Progenitor cell of endocrine pancreas (in vitro differentiated cells): ENCODE measurements at places on chromosomes 4 and X.
A peak's percentile ranks its signal among the peaks of the same experiment; 100 is the strongest.

- DNase-seq, result no peak
These were observed 13.3 kb upstream of the MID1 start for GRCh38 chrX:10633722-10634121.

- no peak for DNase-seq
These were observed 313 bp upstream of the BLOC1S4 start for GRCh38 chr4:6715704-6716017.

DNA sequence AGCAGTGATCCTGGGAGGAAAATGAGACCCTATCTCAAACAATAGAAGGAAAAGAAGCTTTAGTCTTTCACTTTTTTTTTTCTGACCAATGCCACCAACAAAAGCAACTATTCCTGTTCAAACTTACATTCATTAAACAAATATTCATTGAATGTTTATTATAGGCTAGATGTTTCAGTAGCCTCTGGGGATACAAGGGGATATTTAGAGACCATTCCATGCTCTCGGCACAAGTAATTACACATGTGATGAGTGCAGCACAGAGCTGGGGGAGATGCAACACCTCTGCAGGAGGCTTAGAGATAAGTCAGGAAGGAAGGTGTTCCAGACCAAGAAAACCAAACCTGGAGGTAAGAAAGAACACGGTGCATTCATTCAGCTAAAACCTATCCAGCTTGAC lies 68.3 kb downstream of the PALLD start:
- DNase-seq, result no peak

DNA sequence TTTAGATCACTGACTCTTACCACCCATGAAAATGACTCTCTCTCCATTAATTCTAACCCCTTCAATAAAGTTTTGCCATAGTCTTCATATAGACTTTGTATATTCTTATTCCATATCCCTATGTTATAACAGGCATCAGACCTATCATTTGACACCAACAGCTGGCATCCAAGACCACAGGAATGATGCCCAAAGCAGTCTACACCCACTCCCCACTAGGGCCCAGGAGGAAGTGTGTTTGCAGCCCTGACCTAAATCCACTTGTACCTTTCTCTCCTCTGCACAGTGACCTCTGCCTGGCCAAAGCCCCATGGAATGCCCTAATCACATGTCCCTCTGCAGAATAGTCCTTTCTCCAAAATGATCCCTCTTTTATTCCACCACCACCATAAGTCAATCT lies 219.2 kb downstream of the CBR4 start:
- DNase-seq, result no peak

DNA sequence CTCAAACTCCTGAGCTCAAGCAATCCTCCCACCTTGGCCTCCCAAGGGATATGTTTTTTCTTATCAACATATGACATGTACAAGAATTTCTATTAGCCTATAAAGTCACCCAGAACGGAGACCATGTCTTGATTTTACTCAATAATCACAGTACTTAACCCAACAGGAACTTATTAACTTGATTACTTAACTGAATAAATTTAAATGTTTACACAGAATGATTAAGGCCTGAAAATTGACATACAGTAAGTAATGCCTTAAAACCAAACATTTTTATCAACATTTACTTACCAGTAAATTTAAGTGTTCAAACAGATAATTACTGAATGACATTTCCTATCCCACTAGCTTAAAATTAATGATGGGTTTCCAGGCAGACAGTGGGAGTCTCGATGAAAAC lies 25.4 kb downstream of the EIF4E start:
- DNase-seq, result no peak

DNA sequence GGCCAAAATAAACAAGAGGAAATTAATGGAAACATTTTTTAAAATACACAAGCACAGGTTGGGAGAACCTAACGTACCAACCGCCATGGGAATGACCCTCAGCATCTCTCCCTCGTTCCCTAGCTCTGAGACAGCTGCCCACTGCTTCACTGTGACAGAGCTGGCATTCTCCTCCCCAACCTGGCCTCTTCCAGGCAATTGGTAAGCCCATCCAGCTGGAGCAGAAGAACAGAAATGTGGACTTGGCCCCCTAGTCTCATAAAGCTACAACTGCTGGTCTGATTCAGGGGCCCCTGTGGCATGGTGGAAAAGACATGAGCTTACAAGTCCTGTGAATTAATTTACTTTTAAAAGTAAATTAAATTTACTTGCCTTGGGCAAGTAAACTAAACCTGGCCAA lies 245.1 kb downstream of the PTTG2 start:
- DNase-seq, result no peak

- no peak for DNase-seq
These were observed 190.6 kb downstream of the MID1IP1 start for GRCh38 chrX:38991656-38992440.

- no peak for DNase-seq
These were observed 250.3 kb downstream of the GBA3 start for GRCh38 chr4:22942920-22943559.

DNA sequence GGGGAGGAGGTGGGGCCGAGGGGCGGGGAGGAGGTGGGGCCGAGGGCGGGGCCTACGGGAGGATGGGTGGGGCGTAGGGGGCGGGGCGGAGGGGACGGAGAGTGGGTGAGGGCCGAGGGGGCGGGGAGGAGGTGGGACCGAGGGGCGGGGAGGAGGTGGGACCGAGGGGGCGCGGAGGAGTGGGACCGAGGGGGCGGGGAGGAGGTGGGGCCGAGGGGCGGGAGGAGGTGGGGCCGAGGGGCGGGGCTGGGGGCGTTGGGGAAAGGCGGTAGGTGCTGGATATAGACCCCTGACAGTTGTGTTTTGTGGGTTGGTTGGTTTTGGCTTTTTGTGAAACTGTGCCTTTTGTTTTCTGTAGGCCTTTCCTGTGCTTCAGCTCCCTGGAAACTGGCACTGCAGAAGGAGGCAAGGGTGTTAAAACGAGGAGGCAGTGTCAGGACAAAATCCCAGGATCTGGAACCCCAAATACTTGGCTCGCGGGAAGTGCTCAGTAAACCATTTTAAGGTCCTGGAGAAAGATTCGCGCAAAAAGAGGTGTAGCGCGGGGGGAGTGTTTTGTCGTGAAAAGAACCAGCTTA lies 580 bp upstream of the MMGT1 start:
- peak; percentile 32 for DNase-seq

DNA sequence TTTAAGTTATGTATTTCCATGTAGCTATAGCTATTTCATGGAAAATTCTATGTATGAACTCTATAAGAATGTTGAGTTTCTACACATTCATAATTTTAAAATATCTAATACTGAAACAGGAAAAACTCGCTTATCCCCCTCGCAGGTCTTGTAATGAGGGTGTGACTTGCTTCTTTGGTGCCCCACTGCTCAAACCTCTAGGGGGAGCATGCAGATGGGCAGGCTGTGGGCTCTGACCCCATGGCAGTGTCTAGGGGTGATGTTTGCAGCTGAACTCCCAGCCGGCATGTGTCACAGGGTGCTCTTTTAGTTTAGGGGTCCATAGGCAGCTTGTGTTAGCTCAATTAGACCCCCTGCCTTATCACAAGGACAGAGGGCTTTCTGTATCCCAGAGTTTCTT lies 1825.7 kb upstream of the ADGRL3 start:
- no peak for DNase-seq

GRCh38 chrX:17719711-17720110 lies 17.6 kb upstream of the SCML1 start:
- no peak for DNase-seq

DNA sequence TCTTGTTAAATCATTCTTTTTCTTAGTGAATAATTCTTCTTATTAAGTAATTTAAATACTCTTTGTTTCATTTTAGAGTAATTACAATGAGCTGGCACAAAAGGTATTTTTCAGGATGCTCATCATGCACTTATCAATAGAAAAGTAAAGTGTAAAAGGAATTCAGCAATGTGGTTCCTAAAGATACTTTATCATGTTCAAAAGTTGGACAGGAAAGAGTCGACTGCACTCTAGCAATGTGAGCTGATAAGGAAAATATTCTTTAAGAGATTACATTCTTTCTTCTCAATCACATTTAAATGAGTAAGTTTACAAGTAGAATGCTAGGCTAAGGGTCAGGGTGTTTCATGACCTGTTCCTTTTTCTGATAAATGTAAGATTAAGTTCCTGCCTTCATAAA lies 609.5 kb upstream of the FAM241A start:
- no peak for DNase-seq

- no peak for DNase-seq
These were observed 81.7 kb downstream of the HS6ST2 start for GRCh38 chrX:132876523-132877338.

DNA sequence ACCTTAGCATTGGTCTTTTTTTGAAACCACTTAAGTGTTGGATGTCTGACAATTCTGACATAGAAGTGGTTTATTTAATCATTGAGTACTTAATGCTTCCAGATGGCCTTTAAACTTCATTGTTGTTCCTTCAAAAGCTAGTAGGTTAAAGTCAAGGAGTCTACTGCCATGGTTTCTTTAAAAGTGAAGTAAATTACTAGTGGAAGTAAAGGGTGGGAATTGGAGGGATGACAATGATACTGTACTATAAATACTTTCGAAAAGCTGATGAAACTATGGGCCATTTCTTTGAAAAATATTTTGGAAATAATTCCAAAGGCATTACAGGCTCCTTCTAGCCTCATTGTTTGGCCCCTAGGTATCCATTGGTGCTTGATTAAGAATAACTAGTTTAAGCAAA lies 51.9 kb downstream of the ATP10D start:
- no peak for DNase-seq

GRCh38 chr4:57344296-57344695 lies 234.1 kb upstream of the IGFBP7 start:
- DNase-seq, result no peak

DNA sequence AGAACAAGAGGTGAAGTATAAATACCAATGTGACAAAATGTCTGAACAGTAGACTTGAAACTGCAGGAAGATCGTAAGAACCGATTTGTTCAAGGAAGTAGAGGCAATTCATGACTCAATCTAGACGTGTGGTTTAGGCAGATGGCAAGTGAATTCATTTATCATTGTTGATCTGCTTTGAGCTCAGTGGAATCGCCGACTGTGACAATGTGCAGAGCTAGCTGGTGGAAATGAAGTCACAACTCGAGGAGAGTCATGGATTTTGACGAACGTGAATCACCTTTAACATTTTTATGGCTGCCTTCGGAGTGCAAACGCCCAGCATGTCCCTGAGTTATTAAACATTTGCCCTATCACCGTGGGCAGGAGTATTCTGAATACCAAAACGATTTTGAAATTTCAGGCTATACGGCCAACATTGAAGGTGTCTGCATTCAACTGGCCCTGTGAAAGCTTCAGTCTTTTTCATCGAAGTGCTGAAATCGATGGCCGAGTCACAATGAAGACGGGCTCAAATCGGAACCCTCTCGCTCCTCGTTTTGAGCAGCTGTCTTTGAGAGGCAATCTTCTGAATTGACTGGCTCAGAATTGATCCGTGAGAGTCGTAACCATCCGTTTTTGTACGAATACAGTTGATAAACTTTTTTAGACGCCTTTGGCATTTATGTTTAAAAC lies 689 bp upstream of the OGT start:
- DNase-seq, result no peak

- no peak for DNase-seq
These were observed 222.1 kb upstream of the TAPT1 start for GRCh38 chr4:16448241-16448840.

- DNase-seq, result no peak
These were observed 182.7 kb downstream of the ANK2 start for GRCh38 chr4:113232194-113232593.
